ENCODE measurements at places on chromosomes 1 and 21.

GRCh38 chr1:182629499-182630096, 25.4 kb upstream of the RGS16 start:
- DNase-seq = no peak

DNA sequence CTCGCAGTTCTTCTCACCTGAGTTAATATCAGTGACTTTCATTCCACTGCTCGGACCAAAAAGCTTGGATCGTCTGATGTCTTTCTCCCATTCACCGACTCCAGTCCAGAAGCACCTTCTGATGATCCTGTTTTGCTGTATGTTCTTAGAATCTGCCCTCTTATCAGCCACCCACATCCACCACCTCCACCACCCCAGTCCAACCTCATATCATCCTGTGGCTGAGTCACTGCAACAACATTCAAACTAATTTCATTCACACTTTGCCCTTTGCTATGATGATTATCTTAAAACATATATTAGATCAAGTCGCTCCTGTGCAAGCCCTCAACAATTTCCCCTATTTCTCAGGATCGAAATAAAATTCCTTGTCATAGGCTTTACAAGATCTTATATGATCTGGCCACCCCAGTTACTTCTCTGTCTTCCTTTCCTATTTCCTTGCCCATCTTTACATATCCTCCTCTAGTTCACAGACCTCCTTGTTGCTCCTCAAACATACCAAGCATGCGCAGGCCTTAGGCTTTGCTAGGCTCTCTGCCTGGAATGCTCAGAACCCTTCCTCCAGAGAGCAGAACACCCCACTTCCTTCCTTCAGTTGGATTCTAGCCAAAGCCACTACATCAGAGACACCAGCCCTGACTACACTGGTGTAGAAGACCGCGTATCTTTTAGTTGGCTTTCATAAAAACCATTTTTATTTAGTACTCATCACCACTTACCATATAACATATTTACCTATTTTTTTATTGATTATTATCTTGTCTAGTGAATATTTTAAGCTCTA, 335.7 kb upstream of the GREM2 start:
- no peak for DNase-seq

- DNase-seq = peak; percentile 46
These were observed 4.9 kb upstream of the TMEM61 start for GRCh38 chr1:54975356-54976108.

- no peak for DNase-seq
These were observed 112.0 kb downstream of the PDE4B start for GRCh38 chr1:65904681-65905083.

GRCh38 chr1:234862944-234863515, 253.1 kb upstream of the IRF2BP2 start:
- DNase-seq = no peak

GRCh38 chr1:17059391-17060305, 5.8 kb upstream of the SDHB start:
- no peak for DNase-seq

DNA sequence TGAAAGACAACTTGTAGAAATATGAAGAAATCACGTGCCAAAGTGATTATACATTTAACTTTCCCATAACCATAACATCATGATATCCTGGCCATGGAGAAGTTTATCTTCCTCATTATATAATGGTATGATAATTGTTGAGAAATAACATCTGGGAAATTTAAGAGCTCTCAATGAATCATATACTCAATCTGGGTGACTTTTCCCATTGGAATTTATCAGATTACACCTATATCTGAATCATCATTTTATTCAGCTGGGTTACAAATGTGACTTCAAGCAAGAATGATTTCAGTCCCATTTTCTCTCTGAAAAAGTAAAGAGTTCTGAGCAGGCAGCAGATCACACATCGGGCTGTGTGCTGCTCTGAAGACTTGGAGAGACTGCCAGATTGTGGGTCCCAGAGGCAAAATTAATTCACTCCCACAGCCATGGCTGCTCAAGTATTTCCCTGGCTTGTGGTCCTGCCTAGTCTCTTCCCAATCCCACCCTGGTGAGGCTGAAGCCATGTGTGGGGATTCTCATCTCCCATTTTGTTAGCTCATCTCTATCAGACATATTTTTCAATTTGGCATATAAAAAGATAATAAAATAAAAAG, 278.0 kb downstream of the MRPL39 start:
- no peak for DNase-seq

GRCh38 chr1:183101081-183101480, 77.9 kb downstream of the LAMC1 start:
- DNase-seq = no peak

GRCh38 chr1:3774946-3775489, 2.5 kb downstream of the SMIM1 start:
- no peak for DNase-seq

- no peak for DNase-seq
These were observed 75.1 kb downstream of the CACNA1E start for GRCh38 chr1:181558416-181558815.

DNA sequence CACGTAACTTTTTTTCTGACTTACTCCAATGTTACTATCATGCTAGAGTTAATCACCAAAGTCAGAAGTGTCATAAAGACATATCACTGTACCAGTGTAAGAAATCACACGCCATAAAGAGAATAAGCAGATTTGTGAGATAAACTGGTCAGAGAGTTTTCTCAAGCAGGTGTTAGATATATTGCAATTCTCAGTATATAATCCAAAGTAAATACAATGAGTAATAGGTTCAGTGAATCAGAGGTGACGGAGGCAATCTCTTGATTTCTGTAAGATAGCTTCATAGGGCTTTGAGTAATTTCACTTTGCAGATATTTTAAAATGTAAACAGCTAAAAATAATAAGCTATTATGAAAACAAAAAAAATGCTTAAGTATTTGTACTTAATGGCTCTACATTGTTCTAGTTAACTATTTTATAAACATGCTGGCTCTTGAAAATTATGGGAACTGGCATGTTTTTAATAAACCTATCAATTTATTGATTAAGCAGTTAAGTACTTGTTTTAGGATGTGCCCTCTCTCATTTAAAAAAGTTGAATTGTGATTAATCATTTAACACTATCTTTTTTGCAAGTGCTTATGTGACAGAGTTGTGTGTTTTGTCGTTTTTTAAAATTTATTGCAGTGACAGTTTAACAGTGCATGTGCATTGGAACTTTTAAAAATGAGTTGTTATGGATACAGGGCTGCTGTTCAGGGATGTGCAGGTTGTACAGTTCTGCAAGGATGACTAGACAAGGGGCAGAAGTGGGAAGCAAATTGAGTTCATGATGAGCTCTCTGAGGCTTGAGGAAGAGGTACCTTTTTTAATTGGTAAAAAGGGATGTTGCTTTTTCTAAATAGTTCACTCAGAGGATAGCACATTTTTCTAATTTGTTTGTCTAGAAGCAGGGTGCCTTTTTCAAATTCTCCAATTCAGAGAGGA, 119.1 kb downstream of the USP25 start:
- no peak for DNase-seq

GRCh38 chr1:153261281-153262069, 2.0 kb downstream of the LORICRIN start:
- DNase-seq = no peak

GRCh38 chr1:204341380-204341779, 18.3 kb downstream of the PLEKHA6 start:
- no peak for DNase-seq

DNA sequence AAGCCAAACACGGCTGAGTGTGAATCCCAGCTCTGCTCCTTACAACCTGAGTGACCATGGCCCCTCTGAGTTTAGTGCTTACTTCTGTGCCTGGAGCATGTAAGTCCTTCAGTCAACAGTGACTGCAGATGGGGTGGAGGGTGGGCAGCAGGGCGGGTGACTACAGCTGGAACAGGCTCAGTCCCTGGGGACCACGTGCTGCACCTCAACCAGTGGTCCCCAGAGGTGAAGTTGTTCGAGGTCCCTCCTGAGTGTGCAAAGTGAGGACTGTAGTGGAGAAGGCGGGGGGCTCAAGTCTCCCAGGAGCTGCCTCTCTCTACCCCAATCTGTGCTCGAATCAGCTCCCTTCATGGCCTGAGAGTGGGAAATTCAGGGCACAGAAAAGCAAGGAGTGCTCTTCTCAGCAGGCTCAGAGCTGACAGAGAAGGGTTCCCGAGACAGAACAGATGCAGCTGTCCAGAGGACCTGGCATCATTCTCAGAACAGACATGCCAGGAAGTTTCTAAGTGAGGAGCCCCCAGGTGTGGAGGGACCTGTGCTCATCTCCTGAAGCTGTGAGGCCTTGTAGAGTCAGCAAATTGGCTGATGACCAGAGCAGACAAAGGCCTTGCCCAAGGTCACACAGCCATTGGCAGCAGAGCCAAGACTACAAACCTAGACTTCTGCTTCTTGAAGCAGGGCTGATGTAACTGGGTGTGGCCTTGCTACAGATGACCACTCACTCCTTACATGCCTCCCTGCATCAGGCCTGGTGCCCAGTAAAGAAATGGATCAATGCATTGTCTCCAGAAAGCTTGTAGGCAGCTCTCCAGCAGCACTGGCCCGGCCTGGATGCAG, 61.7 kb upstream of the EDN2 start:
- DNase-seq = no peak

DNA sequence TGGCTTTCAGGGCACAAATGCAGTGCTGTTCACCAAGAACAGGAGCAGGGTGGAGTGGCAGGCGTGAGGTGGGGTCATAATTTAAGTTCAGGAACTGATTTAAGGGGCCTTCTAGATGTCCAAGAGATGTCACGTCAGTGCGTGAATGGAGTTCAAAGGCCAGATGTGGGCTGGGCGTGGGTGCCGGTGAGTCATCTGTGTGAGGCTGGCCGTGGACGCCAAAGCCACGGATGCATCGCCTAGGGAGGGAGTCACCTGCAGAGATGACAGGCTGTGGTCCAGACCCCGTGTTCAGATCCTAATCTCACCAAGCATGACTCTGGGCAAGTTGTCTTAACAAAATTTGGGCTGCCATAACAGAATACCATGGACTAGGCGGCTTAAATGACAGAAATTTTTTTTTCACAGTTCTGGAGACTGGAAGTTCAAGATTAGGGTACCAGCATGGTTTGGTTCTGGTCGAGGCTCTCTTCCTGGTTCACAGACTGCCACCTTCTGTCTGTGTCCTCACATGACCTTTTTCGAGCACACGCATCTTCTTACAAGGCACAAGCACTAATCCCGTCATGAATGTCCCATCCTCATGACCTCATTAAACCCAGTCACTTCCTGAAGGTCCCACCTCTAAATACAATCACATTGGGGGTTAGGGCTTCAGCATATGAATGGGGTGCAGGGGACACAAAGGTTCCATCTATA, 109.6 kb downstream of the PRDM2 start:
- DNase-seq = no peak

- DNase-seq = no peak
These were observed 522.5 kb downstream of the PTBP2 start for GRCh38 chr1:97243973-97244560.

DNA sequence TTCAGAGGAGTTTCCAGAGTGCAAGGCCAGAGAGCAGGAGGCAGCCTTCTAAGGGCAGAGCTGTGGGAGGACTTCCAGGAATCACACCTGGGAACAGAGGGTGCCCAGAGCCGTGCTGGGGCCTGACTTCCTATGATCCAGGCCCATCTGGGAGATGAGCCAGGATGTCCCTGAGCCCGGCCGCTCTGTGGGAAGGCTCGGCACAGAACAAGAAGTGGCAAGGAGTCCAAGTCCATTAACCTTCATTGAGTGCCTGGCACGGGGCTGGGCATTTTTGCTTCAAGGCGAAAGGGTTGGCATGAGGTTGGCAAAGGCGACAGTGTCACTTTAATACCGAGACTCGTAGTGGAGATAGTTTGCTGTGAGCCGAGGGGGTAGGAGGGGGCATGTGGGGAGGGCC, 18.2 kb downstream of the TMEM201 start:
- no peak for DNase-seq

DNA sequence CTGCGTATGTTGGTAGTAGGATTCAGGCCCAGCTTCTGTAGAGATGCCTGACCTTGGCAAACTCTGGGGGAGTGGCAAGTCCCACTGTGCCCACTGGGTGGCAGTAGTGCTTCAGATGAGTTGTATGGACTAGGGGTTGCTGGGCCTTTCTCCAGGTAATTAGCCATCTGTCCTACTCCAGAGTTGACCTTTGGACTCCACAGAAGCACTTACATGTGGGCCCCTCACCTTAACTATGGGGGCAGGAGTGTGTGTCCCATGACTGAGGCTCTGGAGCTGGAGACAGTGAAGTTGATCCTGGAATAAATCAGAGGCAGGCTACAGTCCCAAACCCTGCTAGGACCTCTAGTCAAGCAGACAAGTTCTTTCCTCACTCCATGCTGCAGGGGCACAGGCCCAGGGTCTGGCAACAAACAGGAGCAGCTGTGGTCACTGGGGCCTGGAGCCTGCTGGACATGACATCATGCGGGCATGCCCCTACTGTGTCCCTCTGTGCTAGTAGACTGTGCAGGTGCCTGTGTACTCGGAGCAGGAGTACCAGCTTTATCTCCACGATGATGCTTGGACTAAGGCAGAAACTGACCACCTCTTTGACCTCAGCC, 4.6 kb downstream of the DMAP1 start:
- DNase-seq = no peak

DNA sequence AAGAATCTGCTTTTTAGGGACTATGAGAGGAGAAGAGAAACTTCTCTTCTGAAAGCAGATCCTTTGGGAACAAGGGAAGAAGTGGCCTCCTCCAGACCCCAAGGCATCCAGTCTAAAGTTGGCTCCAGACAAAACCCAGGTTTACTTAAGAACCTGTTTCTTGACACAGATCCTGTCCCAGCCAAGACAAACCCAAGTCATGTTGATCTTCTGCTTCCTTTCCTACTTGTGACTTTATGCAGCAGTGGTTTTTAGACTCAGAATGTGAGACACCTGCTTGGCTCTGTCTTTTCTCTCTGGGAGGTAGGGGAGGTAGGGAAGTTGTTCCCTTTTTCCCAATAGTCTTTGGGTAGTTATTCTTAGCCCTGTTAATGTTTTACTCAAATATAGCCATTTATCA, 38.3 kb downstream of the ELAPOR1 start:
- no peak for DNase-seq

DNA sequence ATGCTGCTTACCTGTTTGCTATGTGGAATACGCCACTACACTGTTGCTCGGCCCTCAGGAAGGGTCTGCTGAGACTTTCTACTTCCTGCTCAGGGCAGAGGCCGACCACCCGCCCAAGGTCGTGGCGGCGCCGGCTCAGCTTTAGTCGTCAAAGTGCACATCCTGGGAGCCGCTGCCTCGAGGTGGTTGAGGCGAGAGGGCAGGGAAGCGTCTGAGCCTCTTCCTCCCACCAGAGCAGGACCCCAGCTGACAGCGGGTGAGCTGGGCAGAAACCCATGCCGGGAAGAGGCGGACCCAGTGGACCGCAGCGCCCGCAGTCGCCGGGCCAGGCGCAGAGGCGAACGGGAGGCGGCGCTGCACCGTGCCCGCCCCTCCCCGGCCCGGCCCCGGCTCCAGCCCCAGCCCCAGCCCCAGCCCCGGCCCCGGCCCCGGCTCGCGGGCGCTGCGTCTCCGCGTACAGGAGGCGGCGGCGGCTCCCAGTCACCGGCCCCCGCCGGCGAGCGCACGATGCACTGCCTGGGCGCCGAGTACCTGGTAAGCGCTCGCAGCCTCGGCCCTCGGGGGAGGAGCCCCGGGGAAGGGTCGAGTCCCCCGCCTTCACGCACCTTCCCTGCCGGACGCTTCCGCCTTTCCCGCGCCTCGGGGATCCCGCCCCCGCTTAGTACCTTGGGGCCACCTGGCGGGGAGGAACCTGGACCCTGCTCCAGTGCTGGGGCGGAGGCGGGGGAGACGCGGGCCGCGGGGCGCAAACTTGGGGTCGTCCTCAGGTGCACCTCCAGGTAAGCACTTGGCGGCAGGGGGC, at the start of gene SLC44A3:
TSS of gene SLC44A3 (plus strand) at position 413 of the 802 bp plus-strand sequence. CDS start at position 508, 95 bp downstream.
- DNase-seq = peak; percentile 4

- no peak for DNase-seq
These were observed 98.7 kb downstream of the OBSCN start for GRCh38 chr1:228306275-228307217.

GRCh38 chr1:18991585-18991984, 35.1 kb upstream of the IFFO2 start:
- DNase-seq = no peak

Data from NCI-H1417 treated with DMSO at 0.1 percent for 48 hours (cell line).